Heart right ventricle (tissue), 16 donors: ENCODE measurements at places on chromosomes 1 and 21.

- no peak for DNase-seq
Measured at GRCh38 chr1:107786203-107786845, 178.7 kb downstream of the VAV3 start.

- no peak for DNase-seq
Measured at GRCh38 chr1:10513199-10513598, 38.4 kb downstream of the PEX14 start.

DNA sequence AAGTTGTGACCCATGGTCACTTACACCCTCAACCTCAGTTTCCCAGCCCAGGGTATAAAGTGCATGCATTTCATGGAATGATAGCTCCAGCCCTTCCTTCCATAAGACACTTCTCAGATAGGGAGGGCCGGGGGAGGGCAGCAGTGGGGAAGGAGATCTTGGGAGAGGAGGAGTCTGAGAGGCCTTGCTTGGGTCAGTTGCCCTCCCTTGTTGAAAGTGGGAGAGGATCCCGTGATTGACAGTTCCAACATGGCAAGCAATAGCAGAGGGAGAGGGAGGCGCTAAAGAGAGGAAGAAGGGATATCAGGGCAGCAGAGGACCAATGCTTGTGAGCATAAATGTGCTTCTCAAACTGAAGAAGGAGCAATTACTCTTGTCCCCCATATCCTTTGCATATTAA is 244.4 kb downstream of the CHRM3 start:
- no peak for DNase-seq

DNA sequence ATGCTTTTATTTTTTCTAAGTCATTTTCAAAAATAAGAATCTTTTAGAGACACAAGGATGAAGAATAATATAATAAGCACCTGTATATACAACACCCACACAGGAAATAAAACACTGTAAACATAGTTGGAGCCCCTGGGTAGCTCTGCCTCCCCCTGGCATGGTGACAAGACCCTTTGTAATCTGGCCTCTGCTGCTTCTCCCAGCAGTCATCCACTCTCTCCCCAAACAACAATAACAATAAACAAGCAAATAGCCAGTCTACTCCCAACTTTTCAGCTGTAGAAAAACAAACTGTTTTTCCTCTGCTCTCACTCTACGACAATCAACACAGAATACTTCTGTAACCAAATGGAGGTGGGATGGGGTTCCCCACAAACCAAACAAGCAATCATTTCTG is 110.1 kb downstream of the CSMD2 start:
- DNase-seq = no peak

- DNase-seq = no peak
Measured at GRCh38 chr1:15943992-15944307, 32.0 kb downstream of the ZBTB17 start.

DNA sequence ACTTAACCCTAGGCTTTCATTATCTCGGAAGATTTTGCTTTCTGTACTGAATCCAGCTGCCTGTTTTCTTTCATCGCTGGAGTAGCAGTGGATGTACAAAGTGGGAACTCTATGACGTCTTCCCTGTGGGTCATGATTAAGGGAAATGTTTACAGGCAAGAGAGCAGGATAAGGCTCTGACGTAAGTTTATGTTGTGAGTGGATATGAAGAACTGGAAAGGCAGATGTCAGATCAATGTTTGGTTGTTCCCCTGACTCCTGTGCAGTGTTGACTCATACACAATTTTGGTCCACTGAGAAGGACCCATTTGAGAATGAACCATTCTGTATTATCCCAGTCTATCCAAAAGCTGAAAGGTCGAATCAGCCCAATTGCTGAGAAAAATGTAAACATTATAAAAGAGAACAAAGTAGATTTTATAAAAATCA is 292.4 kb downstream of the GRIK1 start:
- no peak for DNase-seq

DNA sequence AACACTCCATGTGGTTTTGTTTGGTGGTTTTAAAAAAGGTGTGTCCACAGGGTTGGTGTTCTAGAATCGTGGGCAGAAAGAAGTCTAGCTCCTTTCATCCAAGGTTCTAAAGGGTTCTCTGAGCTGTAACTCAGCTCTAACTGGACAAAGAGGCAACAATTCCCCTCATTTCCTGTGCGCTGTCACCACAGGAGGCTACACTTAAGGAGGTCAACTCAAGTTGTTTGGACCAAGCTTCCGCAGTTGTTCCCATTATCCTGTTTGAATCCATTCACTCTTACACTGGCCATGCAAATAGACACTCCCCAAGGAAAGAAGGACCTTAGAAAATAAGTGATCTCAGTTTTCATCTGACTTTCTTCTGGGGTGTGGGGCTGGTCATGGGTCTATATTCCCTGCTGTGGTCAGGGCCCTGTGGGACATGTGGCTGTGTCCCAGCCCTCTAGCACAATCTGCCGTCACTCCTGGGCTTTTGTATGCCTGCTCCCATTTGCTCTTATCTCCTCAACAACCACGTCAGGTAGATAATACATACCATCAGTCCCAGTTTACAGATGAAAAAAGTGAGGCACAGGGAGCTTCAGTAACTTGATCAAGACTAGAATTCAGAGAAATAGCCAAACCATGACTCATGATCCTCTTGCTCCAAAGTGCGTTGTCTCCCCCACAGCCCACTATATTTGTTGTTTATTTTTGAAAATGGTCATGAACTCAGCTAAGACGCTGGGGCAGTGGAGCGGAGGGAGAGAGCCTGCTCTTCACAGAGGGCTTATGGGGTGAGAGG is 103.6 kb downstream of the RHOU start:
- DNase-seq = no peak

GRCh38 chr1:218255090-218255489 is 30.0 kb upstream of the RRP15 start:
- no peak for DNase-seq

DNA sequence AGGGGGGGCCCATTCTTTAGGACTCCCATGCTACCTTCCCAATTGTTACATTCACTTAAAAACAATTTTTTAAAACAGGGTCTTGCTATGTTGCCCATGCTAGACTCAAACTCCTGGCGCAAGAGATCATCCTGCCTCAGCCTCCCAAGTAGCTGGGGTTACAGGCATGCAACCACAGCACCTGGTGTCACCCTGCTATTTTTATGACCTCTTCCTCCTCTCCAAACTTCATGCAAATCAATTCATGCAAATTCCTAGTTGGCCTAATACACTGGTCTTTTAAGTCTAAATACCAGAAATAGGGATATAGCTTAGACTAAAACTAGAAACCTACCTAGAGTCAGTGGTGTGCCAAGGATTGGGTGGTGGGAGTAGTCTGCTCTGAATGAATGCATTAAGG is 30.1 kb downstream of the CDKN2C start:
- DNase-seq = no peak

GRCh38 chr1:29973406-29973805 is 737.1 kb downstream of the PTPRU start:
- DNase-seq = no peak

- DNase-seq = no peak
Measured at GRCh38 chr1:1228187-1228586, 3.6 kb downstream of the SDF4 start.

DNA sequence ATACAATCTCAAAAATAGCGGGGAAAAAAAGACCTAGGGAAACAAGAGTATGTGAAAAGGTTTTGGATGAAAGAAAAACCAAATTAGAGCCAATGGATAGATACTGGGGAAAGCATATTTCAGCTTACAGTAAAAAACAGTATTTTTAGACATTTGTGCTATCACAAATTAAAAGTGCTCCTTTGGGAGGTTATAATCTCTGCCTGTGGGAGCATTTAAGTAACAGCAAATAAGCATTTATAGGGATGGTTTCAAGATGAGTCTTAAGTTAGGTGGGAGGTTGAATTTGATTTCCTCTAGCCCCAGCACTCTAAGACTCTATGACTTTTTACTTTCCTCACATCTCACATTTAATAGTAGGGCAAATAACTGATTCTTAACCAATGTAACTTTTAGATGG is 79.6 kb upstream of the SLFNL1 start:
- no peak for DNase-seq

- DNase-seq = no peak
Measured at GRCh38 chr1:68521286-68521685, 24.4 kb upstream of the DEPDC1 start.

DNA sequence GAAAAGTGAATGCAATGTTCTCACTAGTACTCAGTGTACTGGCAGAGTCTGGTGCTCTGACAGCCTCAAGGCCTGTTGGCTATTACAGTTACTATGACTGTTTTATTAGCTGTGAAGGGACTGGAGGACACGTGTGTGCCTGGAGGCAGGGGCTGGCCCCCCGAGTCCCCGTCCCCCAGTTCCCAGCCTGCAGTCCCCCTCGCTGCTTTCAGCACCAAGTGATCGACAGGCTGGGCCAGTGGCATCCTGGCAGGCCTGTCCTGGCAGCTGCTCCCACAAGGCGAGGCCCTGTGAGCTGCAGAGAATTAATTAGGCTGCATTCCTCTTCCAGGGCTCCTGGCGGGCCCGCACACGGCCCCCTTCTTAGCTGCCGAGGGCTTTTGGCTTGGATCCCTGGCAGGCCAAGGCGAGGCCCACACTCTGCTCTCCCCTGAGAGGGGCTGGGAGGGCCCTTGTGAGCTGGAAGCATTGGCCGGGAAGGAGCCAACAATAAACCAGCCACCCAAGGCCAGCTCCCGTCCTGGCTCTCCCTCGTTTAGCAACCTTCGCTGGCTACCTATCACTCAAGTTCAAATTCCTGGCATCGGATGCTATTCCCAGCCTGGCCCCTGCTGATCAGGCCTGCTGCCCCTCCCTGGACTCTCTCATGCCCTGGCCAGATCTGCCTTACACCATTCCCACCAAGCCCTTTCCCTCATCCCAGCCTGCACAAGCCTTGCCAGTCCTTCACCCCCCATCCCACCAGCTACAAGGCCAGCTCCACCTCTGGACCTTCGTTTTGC is 9.8 kb downstream of the EDN2 start:
- DNase-seq = peak; percentile 48

- no peak for DNase-seq
Measured at GRCh38 chr1:41902664-41903063, 16.1 kb downstream of the HIVEP3 start.

GRCh38 chr1:23102289-23102688 is 66.4 kb downstream of the LUZP1 start:
- no peak for DNase-seq

- no peak for DNase-seq
Measured at GRCh38 chr1:95094923-95095322, 22.2 kb upstream of the ALG14 start.

GRCh38 chr1:30466610-30467009 is 256.8 kb downstream of the MATN1 start:
- no peak for DNase-seq

- DNase-seq = no peak
Measured at GRCh38 chr21:26833460-26833939, 11.7 kb downstream of the ADAMTS1 start.

DNA sequence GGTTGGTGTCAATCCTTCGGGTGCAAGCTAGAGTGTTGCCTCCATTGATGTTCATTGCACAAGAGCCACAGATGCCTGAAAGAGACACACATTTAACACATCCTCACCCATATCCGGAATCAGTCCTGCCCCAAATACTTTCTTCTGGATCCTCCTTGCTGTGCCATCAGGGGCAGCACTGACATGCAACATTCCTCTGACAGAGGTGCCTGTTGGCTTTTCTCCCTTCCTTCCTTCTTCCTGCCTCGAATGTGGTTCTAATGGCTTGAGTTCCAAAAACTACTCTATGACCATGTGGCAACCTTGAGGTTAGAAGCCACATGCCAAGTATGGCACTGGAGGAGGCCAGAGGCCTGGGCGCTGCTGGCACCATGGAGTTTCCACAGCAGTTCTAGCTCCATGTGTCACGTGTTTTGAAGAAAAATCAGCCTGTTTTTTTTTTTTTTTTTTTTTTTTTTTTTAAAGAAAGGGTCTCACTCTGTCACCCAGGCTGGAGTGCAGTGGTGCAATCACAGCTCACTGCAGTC is 17.0 kb upstream of the ATP13A2 start:
- no peak for DNase-seq

- no peak for DNase-seq
Measured at GRCh38 chr1:14003552-14003951, 303.6 kb downstream of the PRDM2 start.

- peak; percentile 59 for DNase-seq
Measured at GRCh38 chr1:39105841-39106765, 80.0 kb downstream of the NDUFS5 start.

DNA sequence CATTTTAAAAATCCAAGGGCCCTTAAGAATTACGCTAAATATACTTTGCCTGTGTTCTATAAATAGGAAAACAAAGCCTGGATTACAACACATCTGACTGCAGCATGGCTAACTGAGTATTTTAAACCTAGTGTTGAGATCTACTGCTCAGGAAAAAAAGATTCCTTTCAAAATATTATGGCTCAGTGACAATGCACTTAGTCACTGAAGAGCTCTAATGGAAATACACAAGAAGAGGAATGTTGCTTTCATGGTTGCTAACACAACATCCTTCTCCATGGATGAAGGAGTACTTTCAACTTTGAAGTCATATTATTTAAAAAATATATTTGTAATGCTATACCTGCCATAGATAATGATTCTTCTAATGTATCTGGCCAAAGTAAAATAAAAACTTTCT is 248.3 kb upstream of the NEGR1 start:
- DNase-seq = no peak

- DNase-seq = no peak
Measured at GRCh38 chr1:78061825-78062523, 16.2 kb downstream of the GIPC2 start.

DNA sequence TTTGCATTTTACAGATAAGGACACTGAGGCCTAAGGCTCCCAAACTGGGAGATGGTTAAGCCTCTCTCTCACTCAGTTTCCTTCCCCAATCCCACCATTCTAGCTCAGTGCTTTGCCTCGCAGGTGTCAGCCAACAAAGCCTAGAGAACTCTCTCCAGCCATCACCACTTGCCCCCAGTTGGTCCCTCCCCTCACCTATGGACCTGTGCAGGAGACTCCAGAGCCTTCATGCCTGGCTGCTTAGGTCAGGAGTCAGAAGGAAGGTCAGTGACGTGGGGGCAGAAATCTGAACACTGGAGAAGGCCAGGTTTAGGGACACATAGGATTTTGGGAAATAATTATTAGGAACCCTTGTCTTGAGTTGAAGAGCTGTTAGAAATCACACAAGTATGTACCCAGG is 295.3 kb downstream of the PTPRU start:
- DNase-seq = no peak

- DNase-seq = no peak
Measured at GRCh38 chr1:230591678-230592077, 50.6 kb upstream of the COG2 start.

- DNase-seq = no peak
Measured at GRCh38 chr1:75528001-75528400, 82.9 kb downstream of the SLC44A5 start.

DNA sequence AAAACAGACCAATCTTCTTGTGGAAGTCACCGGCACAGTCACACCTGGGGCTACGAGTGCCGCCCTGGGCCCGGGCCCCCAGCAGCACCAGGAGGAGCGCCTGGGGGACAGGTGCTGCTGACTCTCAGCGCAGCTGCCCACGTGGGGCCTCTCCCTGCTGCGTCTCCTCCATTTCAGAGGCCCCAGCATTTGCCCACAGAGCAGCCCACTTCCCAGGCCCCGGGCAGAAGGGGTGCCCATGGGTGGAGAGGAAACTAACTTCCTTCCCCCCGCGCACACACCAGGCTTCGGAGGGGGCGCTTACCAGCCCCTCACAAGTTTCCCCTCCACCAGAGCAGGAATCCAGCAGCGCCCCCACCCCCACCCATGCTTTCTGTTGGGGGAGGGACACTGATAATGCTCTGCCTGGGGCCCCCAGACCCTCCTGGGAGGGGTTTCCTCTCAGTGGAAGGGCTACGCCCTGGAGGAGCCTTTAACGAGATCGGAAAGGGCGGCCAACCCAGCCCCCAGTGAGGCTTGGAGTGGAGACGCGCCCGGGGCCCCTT is 440 bp downstream of the TNFRSF25 start:
- DNase-seq = no peak
